ENCODE measurements at places on chromosomes 4 and X. TPM values are rescaled to one million over a fixed set of nuclear protein-coding genes. Genes with fewer than 3 reads are reported as not detected.

Gene FAT4
- total RNA-seq = 27.2 TPM

Gene CRLF2
- not detected for total RNA-seq

Gene COX7B2
- total RNA-seq = not detected

Gene ETDA
- not detected for total RNA-seq

Gene TMSB15A
- 0.36 TPM for total RNA-seq

Gene LRIT3
- total RNA-seq = not detected

Data from cardiac atrium fibroblast (primary cell).